ENCODE measurements at places on chromosomes 11 and 22. TPM values are rescaled to one million over a fixed set of nuclear protein-coding genes. Genes with fewer than 3 reads are reported as not detected.

SLC22A6 gene
- not detected for total RNA-seq

GRCh38 chr11:65216830-65217229 lies 35.1 kb downstream of the CAPN1 start:
- no peak overlapping the region for H3K27ac ChIP-seq
- H3K4me3 ChIP-seq: no peak overlapping the region
- DNase-seq: no peak
- no peaks in the 10 kb centered on the region for H3K27me3 ChIP-seq
- no peaks in the 10 kb centered on the region for H3K4me1 ChIP-seq

LINC01488 gene
- total RNA-seq: not detected

DNA sequence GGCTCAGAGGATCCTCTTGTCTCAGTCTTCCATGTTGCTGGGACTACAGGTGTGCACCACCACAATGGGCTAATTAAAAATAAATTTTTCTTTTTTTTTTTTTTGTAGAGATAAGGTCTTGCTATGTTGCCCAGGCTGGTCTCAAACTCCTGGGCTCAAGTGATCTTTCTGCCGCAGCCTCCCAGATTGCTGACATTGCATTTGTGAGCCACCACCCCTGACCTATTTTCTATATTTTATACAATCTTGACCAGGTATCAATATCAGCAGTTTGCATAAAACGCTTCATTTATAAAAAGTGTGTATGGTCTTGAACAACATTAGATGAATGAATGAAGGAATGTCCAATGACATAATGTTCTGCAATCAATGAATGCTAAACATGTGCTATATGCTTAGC lies 9.1 kb upstream of the STX3 start:
- no peak overlapping the region for H3K4me3 ChIP-seq
- no peak for DNase-seq
- no peak overlapping the region for H3K27ac ChIP-seq
- H3K27me3 ChIP-seq: no peaks in the 10 kb centered on the region
- no peaks in the 10 kb centered on the region for H3K36me3 ChIP-seq

DNA sequence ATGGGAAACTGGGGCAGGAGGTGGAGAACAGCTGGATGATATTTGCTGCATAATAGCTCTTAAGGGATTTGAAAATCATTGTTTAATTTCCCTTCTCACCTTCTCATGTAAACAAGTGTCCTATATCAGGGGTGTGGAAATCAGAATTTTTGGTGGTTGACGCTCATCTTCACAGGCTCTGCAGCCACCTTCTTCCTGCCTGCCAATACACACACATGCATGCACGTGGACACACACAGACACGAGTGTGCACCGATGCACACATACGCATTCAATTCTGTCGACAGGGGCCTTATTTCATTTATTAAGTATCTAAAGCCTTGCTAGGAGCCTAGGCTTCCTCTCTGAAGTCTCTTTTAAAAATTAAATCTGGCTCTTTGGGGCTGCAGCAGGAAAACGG lies 349.4 kb upstream of the NCAM1 start:
- no peak overlapping the region for H3K4me3 ChIP-seq
- H3K36me3 ChIP-seq: no peaks in the 10 kb centered on the region
- H3K27ac ChIP-seq: no peak overlapping the region
- no peak for DNase-seq
- peaks cover 16% of the 10 kb centered on the region for H3K4me1 ChIP-seq

GRCh38 chr22:31148953-31149627 lies 8.8 kb upstream of the PLA2G3 start:
- H3K4me1 ChIP-seq: no peaks in the 10 kb centered on the region
- H3K4me3 ChIP-seq: no peak overlapping the region
- no peaks in the 10 kb centered on the region for H3K36me3 ChIP-seq
- H3K27ac ChIP-seq: peak overlapping the region; percentile 30
- DNase-seq: peak; percentile 78

DNA sequence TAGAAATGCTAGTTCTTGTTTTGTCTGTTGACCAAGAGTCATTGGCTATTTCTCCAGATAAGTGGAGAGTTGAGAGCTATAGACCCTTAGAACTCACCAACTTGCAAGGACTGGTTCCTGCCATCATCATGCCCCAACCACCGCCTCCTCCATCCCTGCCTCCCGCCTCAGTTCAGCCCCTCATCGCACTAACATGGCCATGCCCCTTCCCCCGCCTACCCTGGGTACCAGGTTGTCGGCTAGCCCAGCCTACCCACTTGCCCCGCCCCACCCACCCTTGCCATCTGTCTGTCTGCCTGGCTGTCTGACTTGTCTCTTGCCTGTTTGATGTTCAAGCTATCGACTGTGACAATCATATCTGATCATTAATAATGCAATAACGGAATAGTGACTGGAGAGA lies 154.1 kb downstream of the TRIM29 start:
- no peak overlapping the region for H3K27ac ChIP-seq
- H3K4me1 ChIP-seq: no peaks in the 10 kb centered on the region

DNA sequence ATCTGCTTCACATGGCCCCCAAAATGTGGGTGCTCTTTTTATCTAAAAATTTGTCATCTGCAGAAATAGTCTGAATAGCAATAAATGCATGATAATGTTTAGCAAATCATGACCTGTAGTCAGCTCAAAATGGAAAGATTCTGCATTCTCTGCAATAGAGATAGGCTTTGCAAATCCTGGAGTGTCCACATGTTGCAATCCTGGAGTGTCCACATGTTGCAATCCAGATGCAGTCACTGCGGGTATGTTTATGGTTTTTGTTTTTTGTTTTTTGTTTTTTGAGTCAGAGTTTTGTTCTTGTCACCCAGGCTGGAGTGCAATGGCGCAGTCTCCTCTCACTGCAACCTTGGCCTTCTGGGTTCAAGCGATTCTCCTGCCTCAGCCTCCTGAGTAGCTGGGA lies 20.2 kb upstream of the LRRC32 start:
- H3K27me3 ChIP-seq: no peaks in the 10 kb centered on the region
- no peaks in the 10 kb centered on the region for H3K36me3 ChIP-seq
- H3K27ac ChIP-seq: no peak overlapping the region
- H3K4me1 ChIP-seq: no peaks in the 10 kb centered on the region
- no peak overlapping the region for H3K4me3 ChIP-seq
- DNase-seq: peak; percentile 67

GRCh38 chr11:110000031-110000502 lies 93.1 kb upstream of the ZC3H12C start:
- no peak overlapping the region for H3K4me3 ChIP-seq
- no peaks in the 10 kb centered on the region for H3K36me3 ChIP-seq
- H3K4me1 ChIP-seq: no peaks in the 10 kb centered on the region
- H3K27me3 ChIP-seq: no peaks in the 10 kb centered on the region
- no peak overlapping the region for H3K27ac ChIP-seq
- DNase-seq: no peak

DNA sequence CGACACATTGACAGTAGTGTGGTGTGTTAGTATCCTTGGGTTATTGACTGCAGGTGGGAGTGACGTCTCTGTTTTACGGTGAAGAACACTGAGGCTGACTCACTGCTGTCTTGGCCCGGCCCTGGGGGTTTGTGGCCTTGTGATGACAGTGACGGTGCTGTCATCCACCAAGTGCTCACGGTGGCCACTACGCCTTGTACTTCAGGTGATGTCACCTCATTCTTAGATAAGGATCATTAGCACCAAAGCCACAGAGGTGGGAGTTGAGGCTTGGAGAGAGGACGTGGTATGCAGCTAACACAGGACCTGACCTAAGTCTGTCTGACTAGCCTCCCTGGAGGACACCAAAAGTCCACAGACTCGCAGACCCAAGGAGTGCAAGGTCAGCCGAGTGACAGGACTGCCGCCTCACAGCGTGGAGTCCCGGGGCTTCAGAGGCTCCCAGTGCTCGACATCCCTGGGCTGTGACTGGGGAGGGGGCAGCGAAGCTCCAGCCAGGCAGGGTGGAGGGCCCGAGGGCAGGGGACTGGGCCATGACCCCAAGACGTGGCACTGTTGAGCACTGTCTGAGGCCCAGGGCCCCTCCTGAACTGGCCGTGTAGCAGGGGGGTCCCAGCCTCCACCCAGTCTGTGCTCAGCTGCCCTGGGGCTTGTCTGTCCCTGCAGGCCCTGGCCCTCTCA lies 56.5 kb downstream of the NAT10 start:
- no peak for DNase-seq
- H3K4me1 ChIP-seq: no peaks in the 10 kb centered on the region
- H3K4me3 ChIP-seq: no peak overlapping the region
- no peak overlapping the region for H3K27ac ChIP-seq

USP28 gene
- total RNA-seq: 19.3 TPM

GRCh38 chr11:84740050-84740449 lies 887.1 kb downstream of the DLG2 start:
- no peaks in the 10 kb centered on the region for H3K36me3 ChIP-seq
- no peak for DNase-seq
- H3K4me3 ChIP-seq: no peak overlapping the region
- H3K27ac ChIP-seq: no peak overlapping the region
- no peaks in the 10 kb centered on the region for H3K27me3 ChIP-seq

DNA sequence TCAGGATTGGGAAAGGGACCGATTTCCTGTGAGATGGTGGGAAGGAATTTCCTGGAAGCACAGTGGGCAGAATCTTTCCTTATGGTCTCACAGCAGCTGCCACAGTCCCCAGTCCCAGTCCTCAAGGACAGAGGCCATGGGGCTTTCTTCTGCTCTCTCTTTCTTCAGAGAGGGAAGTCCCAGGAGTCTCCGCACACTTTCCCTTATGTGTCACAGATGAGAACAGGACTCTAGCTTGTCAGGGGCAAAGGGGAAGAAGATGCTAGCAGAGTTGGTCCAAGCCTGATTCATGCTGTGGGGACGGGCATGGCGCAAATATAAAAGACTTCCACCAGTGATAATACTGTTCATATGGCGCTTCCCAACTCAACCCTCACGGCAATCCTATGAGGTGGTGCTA lies 7.5 kb upstream of the PPFIA1 start:
- no peak overlapping the region for H3K4me3 ChIP-seq
- no peaks in the 10 kb centered on the region for H3K27me3 ChIP-seq
- H3K27ac ChIP-seq: no peak overlapping the region
- no peak for DNase-seq
- H3K36me3 ChIP-seq: no peaks in the 10 kb centered on the region
- H3K4me1 ChIP-seq: no peaks in the 10 kb centered on the region

DNA sequence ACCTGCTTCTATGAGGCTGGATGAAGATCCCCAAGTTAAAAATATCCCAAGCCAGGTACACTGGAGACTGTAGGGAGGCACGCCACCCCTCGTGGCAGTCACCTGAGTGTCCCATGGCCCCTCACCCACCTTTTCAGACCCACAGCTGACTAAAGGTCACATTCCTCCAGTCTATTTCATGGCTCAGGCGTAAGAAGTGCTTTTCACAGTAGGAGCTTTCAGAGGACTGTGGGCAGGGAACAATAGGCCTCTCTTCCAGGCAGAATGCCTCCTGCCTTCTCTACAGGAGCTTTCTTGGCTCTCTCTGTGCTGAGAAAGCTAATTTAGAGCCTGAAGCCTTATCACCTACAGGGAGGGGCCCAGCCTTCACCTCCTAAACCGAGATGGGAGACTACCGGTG lies 73.8 kb downstream of the C11orf58 start:
- no peaks in the 10 kb centered on the region for H3K27me3 ChIP-seq
- H3K27ac ChIP-seq: peak overlapping the region; percentile 10

DNA sequence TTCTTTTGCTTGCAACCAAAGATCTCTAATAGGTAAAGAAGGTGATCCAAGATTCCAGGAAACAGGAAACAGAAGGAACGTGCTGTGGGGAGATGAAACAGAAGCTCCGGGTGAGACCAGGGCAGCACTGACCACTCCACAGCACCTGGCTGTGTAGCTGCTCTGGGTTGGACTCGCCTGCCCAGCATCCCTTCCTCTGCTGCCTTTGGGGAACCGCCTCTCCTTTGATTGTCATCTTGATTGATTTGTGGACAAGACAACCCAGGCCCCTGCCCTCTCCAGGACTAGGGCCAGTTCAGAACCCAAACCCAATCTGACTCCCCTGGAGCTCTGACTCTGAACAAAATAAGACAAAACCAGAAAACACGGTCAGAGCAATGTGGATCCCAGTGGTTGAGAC lies 14.7 kb upstream of the APOBEC3A start:
- H3K4me3 ChIP-seq: no peak overlapping the region
- DNase-seq: no peak
- no peak overlapping the region for H3K27ac ChIP-seq

DNA sequence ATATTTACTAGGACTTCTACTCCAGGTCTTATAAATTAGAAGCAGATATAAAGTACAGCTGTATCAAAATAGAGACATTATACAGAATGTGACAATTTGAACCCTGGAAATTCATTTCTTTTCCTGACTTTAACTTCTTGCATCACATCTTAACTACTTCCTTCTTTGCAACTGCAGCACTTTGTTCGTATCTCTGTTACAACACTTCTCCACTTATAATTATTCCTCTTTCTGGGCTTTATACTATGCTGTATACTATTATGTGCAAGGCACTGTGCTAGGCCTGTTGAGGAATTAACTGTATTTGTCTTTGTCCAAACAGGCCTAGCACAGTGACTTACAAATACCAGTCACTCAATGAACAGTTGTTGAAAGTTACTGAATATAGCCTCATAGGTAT lies 1.8 kb upstream of the SLC36A4 start:
- no peak overlapping the region for H3K4me3 ChIP-seq
- no peaks in the 10 kb centered on the region for H3K27me3 ChIP-seq
- H3K27ac ChIP-seq: no peak overlapping the region
- no peaks in the 10 kb centered on the region for H3K4me1 ChIP-seq
- H3K36me3 ChIP-seq: no peaks in the 10 kb centered on the region

GRCh38 chr11:36447514-36447913 lies 62.6 kb downstream of the TRAF6 start:
- peaks cover 29% of the 10 kb centered on the region for H3K4me1 ChIP-seq
- no peak overlapping the region for H3K27ac ChIP-seq
- H3K4me3 ChIP-seq: no peak overlapping the region
- no peaks in the 10 kb centered on the region for H3K36me3 ChIP-seq

PHETA2 gene
- total RNA-seq: 18.1 TPM

- no peak overlapping the region for H3K27ac ChIP-seq
- H3K27me3 ChIP-seq: no peaks in the 10 kb centered on the region
- no peak overlapping the region for H3K4me3 ChIP-seq
- DNase-seq: no peak
- H3K36me3 ChIP-seq: peaks cover 6% of the 10 kb centered on the region
Observed at GRCh38 chr22:45731041-45731797, 59.6 kb downstream of the ATXN10 start.

OR52A1 gene
- not detected for total RNA-seq

PGGHG gene
- 21.6 TPM for total RNA-seq

DNA sequence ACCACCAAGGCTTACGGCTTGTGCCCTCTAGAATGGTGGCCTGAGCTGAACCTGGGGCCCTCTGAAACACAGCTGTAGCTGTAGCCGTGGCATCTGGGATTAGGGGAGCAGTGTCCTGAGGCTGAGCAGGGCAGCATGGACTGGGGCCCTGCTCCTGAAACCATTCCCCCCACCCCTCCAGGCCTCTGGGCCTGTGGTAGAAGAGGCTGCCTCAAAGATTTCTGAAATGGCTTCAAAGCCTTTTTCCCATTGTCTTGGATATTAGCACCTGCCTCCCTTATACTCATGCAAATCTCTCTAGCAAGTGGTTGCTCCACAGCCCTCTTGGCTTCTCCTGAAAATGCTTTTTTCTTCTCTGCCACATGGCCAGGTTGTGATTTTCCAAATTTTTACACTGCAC lies 106.9 kb downstream of the CTNND1 start:
- H3K27me3 ChIP-seq: no peaks in the 10 kb centered on the region
- H3K4me1 ChIP-seq: no peaks in the 10 kb centered on the region

IGSF9B gene
- total RNA-seq: 19.5 TPM

FGF19 gene
- total RNA-seq: not detected

Measured in lung (tissue), 17 donors.